ENCODE measurements at places on chromosomes 16 and 17.
A peak's percentile ranks its signal among the peaks of the same experiment; 100 is the strongest.

GRCh38 chr16:20214401-20214800 is 112.9 kb downstream of the GP2 start:
- DNase-seq, result peak; percentile 81

GRCh38 chr17:58265902-58266875 is 14.5 kb downstream of the MPO start:
- DNase-seq, result no peak

- DNase-seq, result no peak
Measured at GRCh38 chr17:21687136-21687953, 5.0 kb upstream of the KCNJ18 start.

DNA sequence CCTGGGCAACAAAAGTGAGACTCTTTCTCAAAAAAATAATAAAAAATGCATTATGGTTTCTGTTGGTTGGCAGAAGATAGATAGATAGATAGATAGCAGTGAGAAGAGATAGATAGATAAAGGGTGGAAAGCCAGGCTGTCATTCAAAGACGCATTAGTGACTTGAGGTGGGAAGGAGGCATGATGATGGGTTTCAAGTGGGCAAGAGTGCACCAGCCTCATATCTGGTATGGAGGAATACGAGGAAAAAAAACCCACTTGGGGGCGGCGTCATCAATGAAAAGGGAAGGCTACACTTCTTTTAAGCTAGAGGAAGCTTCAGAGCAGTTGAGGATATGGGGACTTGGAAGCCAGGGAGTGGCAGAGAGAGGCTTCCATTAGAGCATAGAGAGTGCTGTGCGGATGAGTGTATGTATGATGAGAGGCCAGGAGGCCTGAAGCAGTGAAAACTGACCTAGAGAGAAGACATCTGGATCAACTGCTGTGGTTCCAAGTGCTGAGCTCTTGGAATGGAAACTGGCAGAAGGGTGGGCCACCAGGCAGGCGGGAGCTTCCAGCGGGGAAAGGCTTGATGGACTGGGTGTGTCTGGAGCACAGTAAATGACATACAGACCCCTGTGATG is 31.8 kb downstream of the CEP95 start:
- DNase-seq, result no peak

DNA sequence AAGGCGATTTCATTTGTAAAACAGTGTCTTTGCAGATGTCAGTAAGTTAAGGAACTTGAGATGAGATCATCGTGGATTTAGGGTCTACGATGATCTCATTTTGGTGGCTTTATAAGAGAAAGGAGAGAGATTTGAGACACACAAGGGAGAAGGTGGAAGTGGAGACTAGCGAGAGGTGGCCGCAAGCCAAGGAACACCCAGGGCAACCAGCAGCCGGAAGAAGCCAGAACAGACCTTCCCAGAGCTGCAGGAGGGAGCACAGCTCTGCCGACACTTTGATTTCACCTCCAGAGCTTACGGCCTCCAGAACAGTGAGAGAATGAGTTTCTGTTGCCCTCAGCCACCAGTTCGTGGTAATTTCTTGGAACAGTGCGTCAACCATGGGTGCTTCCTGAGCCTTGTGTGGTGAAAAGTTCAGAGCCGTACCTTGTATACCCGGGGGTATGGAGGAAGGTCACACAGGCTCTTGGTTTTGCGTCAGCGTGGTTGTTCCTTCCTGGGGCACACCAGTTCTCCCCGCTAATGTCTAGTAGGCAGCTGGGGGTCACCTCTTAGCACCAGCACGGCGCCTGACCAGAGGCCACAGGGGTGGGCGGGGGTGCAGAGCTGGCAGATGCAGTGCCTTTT is 12.9 kb upstream of the SEC14L1 start:
- no peak for DNase-seq

- DNase-seq, result no peak
Measured at GRCh38 chr17:50934672-50935220, 68.6 kb upstream of the TOB1 start.

GRCh38 chr16:70563636-70564035 is 40.0 kb downstream of the SF3B3 start:
- no peak for DNase-seq

GRCh38 chr16:60459463-60459862 is 1576.8 kb downstream of the CDH8 start:
- no peak for DNase-seq

DNA sequence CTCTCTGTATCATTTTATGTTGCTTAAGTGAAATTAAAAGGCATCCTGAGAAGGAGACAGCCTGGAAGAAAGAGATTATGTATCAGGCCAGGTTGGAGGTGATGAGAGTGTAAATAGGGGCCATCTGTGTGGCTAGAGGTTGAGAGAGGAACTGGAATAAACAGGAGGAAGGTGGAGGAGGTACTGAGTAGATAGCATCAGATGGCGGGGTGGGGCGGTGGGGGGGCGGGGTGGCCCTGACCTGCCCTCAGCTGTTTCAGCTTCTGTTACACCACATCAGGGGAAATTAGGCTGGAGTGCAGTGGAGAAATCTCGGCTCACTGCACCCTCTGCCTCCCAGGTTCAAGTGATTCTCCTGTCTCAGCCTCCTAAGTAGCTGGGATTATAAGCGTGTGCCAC is 6.9 kb upstream of the KCNG4 start:
- no peak for DNase-seq

DNA sequence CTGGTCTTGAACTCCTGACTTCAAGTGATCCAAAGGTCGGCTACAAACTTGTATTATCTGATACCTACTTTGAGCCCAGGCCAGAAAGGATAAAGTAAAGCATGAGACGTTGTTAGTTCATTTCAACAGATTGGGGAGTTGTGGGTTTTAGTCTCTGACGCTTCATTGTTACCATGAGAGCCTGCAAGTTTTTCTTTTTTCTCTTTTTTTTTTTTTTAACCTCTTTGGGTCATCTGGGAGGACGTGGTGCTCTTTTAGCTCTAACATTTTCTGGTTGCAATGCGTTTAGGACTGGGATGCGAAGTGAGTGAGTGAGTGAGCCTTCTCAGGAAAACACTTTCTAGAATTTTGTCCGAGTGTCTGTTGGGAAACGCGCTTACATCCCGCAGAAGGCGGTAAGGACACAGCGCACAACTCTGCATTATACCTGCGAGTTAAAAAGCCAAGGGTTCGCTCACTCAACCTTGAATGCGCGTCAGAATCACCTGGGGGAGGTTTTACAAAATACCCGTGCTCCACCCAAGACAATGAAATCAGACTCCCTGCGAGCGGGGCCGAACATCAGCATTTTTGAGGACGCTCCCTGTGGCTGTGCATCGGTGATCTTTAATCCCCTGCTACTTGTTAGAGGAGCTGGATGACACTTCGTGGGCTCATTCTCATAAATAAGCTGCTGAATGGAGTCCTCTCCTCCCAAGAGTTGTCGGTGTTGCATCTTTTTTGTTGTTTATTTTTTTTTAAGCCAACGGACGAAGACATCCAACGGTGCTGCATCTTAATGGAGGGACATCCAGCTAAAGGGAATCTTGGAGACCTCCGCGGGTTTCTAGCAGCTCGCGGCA is 629 bp upstream of the RNF135 start:
- DNase-seq, result no peak

DNA sequence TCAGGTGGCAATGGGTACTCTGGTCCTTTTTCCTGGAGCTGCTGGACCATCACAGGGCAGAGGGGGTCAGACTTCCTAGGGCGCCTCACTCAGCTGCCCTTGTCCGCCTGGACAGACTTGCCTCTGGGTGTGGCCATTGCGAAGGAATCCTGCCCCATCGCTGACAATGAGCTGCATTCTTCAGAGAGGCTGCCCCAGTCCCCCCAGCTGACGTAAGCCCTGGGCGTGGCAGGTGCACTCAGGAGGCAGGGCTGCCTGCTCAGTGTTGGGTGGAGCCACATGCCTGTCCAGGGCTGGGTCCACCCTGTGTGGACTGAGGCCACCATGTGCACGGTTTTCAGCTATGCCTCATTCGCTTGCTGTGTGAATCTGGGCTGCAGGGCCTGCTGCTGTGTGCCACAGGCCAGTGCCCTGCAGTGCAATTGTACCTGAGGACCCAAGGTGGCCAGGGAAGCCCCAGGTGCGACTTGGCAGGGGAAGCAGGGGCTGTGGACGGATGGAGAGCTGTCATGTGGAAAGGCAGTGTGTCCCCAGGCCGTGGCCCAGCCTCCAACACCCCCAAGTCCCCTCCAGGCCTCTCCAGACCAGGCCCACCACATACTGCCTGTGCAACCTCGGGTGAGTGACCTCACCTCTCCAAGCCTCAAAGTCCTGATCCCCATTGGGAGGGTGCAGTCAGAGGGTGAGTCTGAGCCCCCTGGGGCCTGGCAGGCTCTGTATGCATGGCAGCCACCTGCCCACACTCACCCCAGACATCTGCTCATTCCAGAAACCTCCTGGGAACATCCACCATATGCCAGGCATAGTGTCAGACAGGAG is 14.0 kb upstream of the MPRIP start:
- no peak for DNase-seq

GRCh38 chr16:85650844-85651628 is 37.7 kb downstream of the GINS2 start:
- peak; percentile 66 for DNase-seq

- DNase-seq, result no peak
Measured at GRCh38 chr17:50909765-50910605, 43.8 kb upstream of the TOB1 start.

DNA sequence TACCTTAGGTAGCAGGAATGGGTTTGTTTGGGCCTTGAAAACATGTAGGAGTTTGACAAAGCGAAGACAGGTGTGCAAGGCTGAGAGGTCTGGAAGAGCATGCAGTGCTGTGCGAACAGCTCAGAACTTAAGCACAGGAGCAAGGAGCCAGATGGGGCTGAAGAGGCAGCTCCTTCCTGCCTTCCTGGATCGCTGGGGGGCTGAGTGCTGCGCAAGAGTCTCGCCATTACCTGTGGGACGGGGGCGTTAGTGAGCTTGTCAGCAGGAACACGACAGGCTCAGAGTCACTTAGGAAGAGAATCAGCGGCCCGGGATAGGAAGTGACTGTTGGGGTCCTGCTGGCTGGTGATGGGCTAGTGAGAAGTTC is 464 bp upstream of the MRM1 start:
- no peak for DNase-seq

- DNase-seq, result no peak
Measured at GRCh38 chr17:973053-973452, 6.5 kb downstream of the NXN start.

DNA sequence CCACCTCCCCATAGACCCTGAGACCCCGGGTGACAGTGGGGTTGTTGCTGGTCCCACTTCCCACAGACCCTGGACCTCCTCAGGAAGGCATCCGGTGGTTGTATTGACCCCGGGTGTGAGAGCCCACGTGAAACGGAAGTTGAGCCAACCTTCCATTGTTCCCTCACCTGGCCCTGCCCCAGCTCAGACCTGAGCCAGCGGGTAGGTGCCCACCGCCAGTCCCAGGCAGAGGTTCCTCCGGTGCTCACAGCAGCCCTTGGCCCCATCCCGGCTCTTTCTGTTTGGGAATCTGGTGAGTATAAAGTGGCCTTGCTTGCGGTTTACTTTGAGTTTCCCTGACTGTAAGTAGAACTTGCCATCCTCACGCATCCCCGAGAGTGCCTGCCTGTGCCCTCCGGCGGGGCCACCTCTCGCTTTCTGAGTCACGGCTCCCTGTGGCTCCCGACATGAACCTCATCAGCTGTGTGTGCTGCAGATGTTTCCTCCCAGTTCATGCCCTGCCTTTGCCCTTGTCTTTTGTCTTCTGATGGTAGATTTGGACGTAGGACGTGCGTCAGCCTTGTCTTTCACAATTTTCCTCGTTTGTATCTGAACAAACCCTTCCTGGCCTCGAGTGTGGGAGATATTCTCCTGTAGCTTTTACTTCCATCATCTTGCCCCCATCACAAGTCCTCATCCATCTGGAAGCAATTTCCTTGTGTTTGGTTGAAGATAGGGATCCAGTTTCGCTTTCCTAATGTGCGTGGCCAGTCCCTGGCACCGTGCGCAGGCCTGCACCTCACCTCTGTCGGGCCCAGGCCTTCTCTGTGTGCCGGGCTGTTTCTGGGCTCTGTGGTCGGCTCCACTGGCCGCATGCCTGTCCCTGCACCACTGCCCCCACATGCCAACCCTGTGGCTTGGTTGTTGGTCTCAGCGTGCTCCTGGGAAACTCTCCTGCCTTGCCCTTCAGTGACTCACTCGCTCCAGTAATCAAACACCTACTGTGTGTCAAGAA is 76.0 kb downstream of the METRNL start:
- no peak for DNase-seq

DNA sequence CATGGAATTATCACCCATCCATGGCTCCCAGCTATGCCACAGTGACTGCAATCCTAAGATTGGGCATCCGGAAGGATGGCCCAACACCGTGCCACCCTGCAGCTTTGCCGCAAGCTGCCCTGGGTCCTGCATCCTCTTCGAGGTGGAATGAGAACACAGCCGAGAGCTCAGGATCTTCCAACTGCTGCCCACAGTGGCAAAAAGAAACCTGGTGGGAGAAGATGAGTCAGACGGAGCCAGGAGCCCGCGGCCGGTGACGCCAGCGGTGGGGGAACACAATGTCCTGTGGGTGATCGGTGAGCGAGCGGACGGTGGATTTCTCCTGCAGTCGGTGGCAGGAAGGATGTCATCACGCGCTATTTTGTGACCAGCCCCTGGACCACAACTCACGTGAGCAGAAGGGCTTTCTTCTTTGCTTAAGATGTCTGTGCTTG is 20.1 kb downstream of the CD7 start:
- DNase-seq, result peak; percentile 50

GRCh38 chr17:34374457-34374856 is 11.4 kb upstream of the CCL1 start:
- peak; percentile 59 for DNase-seq

- peak; percentile 54 for DNase-seq
Measured at GRCh38 chr17:55421179-55421934, at the start of gene MMD. MMD (minus strand) TSS chr17:55421835; CDS start chr17:55421695, 140 bp downstream.

- no peak for DNase-seq
Measured at GRCh38 chr16:11634312-11634711, 33.9 kb upstream of the SNN start.

DNA sequence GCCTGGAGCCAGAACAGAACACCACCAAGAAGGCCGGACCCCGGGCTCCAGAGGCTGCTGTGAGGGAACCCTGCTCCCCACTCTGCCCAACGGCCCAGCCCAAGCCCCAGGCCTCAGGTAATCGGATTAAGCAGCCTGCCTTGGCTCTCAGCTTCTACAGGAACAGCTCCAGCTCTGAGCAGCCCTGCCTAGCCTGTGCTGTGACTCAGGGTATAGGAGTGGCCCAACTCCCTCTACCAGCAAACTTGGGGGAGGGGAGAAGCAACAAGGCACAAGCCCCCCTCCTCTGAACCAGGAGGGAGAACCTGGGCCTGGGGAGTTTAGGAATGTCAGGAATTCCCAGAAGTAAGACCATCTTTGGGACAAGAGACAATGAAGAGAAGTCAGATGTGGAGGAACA is 849 bp upstream of the SOX15 start:
- no peak for DNase-seq

GRCh38 chr17:8015236-8015956 is 13.0 kb downstream of the GUCY2D start:
- no peak for DNase-seq

GRCh38 chr17:40352779-40353394 is 11.7 kb downstream of the GJD3 start:
- DNase-seq, result no peak

- DNase-seq, result no peak
Measured at GRCh38 chr16:12258861-12259645, 282.5 kb downstream of the SNX29 start.

- no peak for DNase-seq
Measured at GRCh38 chr17:49508061-49508865, 13.2 kb downstream of the NGFR start.

GRCh38 chr16:66512272-66513110 is 37.4 kb downstream of the TK2 start:
- no peak for DNase-seq
